ENCODE measurements at places on chromosomes 1 and 21.

DNA sequence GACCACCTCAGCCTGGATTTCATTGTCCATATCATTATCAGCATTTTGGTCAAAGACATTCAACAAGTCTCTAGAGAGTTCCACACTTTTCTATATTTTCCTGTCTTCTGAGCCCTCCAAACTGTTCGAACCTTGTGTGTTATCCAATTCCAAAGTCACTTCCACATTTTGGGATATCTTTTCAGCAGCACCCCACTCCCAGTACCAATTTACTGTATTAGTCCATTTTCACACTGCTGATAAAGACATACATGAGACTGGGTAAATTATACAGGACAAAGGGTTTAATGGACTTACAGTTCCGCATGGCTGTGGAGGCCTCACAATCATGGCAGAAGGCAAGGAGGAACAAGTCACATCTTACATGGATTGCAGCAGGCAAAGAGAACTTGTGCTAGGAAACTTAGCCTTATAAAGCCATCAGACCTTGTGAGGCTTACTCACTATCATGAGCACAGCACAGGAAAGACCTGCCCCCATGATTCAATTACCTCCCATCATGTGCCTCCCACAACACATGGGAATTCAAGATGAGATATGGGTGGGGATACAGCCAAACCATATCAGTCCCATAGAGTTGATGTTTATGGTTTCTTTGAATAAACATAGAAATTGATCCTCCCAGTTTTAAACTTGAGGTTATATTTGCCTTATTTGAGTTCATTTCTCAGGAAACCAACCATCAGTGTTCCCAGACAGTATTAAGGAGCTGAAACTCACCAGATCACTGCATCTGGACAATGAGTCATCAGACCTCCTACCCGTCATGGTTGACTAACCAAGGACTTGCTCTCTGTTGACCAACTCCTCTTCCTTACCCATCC lies 322.7 kb upstream of the DUSP10 start:
- DNase-seq = no peak

DNA sequence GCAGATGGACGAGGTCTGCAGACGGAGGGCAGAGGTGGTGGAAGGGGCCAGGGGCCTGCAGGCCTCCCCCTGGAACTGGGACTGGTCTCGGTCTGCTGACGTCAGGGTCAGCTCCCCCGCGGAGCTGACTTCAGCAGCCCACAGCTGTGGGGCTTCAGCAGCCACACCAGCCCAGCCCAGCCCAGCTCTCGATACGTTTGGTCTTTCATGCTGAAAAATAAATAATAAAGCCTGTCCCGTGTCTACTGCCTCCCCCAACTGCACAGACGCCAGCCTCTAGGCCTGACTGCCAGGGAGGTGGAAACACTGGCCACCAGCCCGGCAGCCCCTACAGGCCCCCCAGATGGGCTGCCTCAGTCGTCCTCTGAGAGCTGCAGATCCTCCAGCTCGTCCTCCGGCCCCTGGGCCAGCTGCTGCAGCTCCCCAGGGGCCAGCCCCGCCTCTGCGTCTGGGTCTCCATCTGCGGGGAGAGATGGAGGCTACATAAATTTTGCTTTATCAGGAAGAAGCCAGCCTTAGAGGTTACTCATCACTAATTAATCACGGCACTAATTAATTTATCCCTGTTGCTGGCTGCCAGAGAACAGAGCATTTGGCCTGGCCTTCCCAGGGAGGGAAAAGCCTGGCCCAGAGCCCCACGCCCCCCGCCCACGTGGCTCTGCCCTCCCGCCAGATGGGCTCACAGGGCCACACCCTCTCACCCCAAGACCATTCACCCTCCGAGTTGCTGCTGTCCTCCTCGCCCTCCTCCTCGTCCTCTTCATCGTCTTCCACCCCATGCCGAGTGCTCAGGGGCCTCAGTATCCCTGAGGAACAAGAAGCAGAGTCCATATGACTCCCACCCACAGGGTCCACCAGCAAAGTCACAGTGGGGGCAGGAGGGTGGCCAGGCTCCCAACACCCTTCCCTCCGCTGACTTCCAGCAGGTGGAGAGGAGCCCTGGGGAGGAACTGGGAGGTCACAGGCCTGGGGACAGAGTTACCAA lies 14.4 kb downstream of the NOC2L start:
- no peak for DNase-seq

DNA sequence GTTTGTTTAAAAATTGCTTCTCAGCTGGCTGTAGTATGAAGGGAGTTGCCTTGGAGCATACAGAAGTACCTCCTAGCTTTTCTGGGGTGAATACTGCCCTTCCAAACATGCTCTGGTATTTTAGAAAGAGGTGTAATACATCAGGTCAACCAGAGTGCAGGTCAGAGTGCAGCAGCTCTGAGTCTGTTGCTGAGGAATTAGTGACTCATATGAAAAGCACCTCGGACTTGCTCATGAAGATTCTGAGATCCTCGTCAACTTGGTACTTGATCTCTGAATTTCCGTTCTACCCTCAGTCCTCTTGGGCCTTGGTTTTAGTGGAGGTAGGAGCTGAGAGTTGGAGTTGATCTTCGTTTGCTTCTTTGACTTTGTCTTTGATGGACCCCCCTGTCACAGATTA lies 67.3 kb downstream of the NOS1AP start:
- DNase-seq = no peak

DNA sequence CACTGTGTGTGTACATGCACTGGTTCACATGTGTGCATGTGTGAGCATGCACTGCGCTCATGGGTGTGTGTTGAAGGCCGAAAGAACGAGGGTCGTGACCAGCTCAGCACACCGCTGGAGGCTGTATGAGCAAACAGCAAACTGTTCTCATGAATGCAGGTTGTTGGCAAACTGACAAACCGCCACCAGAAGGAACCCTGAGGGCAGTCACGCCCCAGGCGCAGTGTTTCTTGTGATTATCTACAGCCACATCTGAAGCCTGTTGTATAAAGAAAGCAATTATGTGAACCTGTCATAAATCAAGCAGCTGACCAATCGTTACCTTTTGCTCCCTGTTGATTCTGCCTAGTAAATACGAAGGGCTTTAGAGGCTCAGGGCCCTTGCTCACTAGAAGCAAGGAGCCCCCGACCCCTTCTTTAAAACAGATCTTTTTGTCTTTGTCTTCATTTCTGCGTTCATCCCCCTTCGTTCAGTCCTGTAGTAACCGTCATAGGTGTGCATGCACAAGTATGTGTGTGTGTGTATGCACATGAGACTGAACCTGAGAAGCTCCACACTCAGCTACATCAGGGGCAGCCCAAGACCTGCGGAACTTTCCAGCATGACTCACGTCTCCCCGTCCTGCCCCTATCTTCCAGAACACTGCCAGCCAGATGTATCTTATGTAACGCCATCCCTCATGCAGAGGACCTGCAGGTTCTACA lies 16.8 kb upstream of the RIPK4 start:
- DNase-seq = no peak

- DNase-seq = no peak
Observed at GRCh38 chr1:121558514-121558913, 373.7 kb downstream of the SRGAP2C start.

DNA sequence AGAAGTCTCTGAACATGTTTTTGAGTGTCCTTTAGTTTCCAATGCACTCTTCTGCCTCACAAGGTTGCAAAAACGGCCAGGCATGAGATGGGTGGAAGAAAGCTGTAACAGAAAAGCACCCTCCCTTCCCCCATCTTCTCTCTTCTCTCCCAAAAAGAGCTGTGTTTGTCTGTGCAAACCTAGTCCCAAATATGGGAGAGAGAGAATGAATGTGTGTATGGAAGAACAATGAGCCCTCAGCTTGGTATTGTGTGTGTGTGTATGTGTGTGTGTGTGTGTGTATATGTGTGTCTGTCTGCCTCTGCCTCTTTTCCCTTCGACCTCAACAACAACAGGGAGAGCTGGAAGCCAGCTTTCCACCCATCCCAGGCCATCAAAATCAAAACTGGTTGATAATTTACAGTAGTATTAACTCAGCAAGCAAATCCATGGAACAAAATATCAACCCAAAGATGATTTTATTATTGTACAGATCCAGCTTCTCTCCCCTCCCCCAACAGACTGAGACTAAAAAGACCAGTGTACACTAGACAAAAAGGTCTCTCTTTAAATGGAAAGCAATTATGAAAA lies 1.8 kb downstream of the RERE start:
- DNase-seq = no peak

- no peak for DNase-seq
Observed at GRCh38 chr1:30194741-30195423, 528.5 kb downstream of the MATN1 start.

DNA sequence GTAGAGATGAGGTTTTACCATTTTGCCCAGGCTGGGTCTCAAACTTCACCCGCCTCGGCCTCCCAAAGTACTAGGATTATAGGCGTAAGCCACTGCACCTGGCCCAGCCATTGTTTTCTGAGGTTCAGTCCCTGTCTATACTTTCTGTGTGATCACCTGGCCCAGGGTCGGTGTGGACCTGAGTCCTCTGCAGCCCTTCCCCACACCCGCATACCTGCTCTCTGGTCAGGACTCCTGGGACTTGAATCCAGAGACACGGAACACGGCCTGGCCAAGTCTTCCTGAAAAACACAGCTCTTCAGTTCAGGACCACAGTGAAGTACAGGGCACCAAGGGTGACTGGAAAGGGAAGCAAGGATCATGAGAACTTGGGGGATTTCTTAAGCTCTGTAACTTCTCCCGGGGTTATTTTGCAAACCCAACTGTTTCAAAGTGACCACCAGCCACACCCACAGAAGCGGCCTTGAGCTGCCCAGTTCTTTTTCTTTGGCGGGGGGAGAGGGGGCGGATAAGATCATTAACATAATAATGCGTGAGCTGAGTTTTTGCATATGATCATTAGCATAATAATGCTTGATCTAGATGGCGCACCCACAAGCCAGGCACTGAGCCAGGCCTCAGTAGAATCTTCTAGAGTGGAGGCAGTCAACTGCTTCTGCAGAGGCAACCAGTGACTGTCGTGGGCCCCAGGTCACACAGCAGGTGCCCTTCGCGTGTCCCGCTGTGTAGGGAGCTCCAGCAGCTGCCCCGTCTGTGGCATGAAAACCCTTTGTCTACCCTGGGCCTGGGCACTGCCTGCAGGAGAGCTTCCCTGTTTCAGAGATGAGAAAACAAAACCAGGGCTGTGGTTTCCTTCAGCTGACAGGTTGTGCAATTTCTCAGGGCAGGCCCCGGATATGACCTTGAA lies 1.7 kb upstream of the NADK start:
- peak; percentile 89 for DNase-seq

- no peak for DNase-seq
Observed at GRCh38 chr1:218361298-218362065, 16.3 kb downstream of the TGFB2 start.

DNA sequence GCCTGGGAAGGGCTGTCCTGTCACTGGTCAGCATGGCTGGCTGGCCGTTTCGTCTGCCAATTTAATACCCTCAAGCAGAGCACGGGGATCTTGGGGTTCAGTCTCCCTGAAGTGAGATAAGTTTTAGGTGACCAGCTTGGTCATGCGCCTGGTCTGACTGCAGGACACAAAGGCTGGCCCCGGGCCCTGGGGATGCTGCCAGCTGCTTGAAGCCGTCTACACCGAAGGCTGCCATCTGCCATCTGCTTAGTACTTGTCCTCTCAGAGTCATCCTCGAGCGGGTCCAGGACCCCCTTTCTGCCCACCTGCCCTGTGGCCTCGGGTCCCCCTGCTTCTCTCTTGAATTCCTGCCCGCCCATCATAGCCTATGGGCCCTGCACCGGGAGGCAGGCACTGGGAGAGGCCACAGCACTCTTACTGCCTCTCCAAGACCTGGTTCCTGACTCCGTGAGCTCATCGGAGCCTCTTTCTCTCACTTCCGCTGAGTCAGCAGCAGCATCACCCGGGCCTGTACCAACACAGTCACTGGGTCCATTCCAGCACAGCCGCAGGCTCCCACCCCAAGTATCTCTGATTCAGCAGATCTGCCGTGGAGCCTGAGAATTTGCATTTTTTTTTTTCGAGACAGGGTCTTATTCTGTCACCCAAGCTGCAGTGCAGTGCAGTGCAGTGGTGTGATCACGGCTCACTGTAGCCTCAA lies 7.0 kb downstream of the FBLIM1 start:
- no peak for DNase-seq

GRCh38 chr1:1349256-1350012 lies at the start of gene DVL1:
Gene DVL1, minus strand, starts transcription at chr1:1349418. Its CDS starts 353 bp downstream, at chr1:1349065.
- peak; percentile 99 for DNase-seq

DNA sequence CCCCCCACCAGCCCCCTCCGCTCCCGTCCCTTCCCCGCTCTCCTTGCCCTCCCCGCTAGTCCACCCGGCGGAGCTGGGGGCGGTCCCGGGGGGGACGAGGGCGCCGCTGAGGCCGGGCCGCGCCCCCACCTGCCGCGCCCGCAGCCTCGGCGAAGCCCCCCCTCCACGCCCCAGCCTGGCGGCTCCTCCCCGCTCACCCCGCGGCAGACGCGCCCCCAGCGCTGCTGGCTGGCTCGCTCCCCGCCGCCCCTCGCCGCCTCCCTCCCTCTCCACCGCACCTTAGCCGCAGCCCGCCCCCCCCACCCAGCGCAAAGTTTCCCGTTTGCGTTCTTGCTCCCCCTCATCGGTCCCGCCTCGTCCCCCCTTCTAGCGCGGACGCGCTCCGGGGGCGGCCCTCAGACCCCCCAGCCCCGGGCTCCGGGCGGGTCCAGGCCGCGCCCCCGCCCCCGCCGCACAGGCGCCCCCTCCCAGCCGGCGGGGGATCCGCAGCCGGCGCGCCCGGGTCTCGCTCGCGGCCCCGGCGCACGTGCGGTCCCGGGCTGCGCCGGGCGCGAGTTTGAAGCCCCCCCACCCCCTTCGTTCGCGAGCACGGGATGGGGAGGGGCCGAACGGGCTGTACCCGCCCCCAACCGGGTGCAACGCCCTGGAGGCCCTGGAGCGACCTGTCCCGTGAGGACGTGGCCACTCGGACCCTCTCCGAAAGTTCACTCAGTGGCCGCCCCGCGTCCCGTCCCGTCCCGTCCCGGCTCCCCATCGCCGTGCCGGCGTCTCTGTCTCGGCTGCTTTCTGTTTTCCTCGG lies 623 bp downstream of the PTPRF start:
- DNase-seq = no peak
